ENCODE measurements at places on chromosomes 11 and 22. TPM values are rescaled to one million over a fixed set of nuclear protein-coding genes. Genes with fewer than 3 reads are reported as not detected.
A peak's percentile ranks its signal among the peaks of the same experiment; 100 is the strongest.

DNA sequence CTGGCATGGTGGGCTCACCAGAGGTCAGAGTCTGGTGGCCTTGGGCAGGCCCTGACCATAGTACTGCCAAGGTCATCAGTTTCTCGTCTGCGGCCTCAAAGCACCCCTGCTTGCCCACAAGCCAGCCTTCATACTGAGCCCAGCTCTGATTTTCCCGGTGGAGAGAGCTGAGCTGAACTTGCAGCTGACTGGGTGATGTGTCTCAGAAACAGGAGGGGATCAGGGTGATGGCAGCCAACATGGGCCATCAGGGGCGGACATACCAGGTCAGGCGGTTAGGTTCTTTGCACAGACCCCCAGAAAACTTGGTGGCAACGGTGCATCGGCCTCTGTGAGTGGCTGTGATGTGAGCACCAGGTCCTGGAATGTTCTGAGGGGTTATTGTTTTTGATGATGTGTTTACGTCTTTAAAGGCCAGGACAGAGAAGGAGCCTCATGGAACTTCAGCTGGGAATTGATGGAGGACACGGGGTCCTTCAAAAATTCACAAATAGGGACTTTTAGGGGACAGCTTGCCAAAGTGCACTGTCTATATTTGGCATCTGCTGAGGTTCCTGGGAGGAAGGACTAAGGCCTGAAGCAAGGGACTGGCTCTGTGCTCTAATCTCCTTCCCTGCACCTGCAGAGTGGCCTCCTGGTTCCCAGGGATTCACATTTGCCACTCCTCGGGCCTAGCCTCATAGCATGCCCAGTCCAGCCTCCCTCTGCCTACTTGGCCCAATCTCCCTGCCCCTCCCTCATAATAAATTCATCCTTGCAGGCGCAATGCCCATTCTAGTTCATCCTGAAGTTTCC, 131.2 kb downstream of the OSBP2 start:
- no peak for DNase-seq

DNA sequence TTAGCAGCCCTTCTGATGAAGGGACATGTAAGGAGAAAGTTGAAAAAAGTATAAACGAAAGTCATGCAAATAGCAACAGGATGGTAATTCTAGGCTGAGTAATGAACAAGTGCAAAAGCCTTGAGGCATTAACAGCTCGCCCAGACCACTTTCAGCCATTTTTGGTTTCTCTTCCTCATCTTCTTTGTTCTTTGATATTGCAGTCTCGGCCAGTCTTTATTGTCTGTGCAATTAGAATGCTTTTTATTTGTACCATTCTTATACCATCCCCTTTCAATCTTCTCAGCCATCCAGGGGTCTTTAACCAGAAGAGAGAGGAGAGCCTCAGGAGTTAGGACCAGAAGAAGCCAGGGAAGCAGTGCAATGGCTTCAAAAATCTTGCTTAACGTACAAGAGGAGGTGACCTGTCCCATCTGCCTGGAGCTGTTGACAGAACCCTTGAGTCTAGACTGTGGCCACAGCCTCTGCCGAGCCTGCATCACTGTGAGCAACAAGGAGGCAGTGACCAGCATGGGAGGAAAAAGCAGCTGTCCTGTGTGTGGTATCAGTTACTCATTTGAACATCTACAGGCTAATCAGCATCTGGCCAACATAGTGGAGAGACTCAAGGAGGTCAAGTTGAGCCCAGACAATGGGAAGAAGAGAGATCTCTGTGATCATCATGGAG, 7.3 kb downstream of the TRIM34 start:
- no peak for DNase-seq

- DNase-seq: no peak
Measured at GRCh38 chr11:2202900-2203439, 31.4 kb upstream of the TH start.

DNA sequence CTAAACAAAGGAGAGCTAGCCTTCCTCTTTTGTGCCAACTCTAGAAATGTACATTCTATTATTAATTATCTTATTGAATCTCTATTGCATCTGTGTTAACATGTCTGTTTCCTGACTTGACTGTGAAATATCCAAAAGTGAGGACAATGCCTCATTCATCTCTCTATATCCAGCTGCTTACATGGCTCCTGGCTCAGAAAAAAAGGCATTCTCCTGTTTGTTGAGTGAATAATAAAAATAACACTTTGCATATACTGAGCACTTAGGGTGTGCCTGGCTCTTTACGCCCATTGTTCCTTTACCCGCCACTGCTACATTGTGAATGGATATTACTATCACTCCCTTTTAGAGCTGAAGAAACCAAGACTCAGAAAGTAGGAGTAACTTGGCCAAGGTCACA, 19.9 kb downstream of the NRXN2 start:
- DNase-seq: no peak

DNA sequence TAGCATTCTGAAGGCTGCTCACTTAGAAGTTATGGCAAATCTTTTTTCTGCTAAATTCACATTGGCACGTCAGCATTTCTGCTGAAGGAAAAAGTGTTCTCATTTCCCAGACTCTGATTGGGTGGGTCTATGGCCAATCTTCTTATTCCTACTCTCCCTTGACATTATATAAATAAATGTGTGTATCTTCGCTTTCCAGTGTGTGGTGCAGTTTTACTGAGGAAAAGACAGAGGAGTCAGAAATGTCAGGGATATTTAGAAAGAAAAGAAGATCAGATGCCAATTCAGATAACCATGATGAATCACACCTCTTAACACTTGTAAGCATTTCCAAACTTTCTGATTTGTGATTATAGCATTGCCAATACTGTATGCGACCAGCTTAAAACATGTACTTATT, 3.2 kb upstream of the BDNF start:
- no peak for DNase-seq

GRCh38 chr11:9717719-9718118, 53.8 kb downstream of the SWAP70 start:
- DNase-seq: no peak

DNA sequence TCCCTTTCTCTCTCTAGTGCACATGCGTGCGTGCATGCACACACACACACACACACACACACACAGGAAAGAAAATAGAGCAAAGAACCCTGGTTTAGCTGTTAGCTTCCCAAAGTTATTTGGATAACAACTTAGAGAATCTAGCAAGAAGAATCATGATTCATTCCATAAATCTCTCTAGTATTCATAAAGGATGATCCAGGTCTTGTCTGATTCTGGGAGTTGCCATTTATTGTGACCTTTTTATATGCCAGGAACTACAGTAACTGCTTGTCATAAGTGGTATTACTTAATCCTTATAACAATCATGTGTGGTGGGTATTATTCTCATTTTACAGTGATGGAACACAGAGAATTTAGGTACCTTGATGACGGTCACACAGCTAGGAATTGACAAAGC, 141.5 kb upstream of the MTMR2 start:
- no peak for DNase-seq

- peak; percentile 36 for DNase-seq
Measured at GRCh38 chr11:34267013-34267412, 90.8 kb downstream of the ABTB2 start.

- no peak for DNase-seq
Measured at GRCh38 chr11:35035894-35036408, 103.0 kb upstream of the CD44 start.

DNA sequence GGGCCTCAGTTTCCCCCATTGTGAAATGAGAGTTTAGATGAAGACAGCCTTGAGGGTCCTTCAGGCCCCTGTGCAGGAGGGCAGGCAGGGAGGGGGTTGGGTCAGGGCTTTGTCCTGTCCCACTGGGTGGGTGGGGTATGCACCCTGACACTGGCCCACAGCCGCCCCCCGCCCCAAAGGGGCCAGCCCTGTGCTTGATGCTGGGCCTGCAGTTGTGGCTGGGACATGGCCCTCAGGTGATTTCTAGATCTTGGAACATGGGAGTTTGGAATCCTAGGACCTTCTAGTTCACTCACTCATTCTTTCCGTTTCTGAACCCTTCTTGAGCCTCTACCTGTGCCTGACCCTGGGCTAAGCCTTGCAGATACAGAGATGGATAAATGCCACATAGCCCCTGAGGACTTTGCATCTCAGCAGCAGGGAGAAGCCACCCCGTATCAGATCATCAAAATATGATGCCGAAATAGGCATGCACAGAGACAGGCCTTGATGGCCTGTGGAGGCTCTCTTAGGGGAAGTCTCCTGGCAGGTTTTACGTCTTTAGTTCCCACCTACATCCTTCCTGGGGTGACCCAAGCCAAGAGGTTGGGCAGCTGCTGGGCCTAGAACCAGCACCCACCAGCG, 76.0 kb downstream of the FBLN1 start:
- no peak for DNase-seq

DNA sequence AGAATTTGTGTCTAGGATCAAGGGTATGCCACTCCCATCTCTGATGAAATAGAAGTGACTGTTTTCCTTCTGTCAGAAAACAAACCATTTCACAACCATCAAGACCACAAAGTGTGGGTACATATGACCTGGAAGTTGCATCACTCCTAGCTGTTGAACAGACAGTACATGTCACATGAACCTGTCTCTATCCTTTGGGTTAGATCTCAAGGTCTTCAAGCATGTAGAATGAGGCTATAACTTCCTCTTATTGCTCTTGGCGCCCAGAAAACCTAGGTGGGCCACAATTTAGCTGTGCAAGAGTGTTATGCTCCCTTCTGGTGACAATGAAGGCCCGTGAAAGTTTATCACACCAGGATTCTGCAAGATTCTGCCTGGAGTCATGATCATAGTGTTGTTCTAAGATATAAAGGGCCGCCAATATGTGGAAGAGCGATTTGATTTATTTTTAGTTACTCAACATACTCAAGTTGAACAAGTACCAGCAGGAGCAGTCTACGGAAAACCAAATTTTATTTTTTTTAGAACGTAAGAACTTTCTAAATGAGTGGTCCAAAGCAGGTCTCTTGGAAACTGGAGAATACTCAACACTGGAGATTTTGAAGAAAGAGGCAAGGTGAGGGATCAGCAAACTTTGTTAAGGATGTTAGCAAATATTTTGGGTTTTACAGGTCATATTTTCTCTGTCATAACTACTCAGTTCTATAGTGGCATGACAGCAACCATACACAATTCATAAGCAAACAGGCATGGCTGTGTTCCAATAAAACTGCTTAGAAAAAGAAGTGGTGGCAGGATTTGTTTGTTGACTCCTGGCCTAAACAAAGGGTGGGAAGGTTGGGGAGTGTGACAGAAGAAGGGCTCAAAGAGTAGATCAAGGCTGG, 101.8 kb downstream of the USP35 start:
- no peak for DNase-seq

GRCh38 chr11:6663794-6664469, 8.3 kb upstream of the DCHS1 start:
- DNase-seq: peak; percentile 50

Gene OR10D3
- polyA plus RNA-seq: not detected

Gene KRTAP5-11
- polyA plus RNA-seq: not detected

Gene UPK3A
- polyA plus RNA-seq: 0.18 TPM

Gene C11orf86
- polyA plus RNA-seq: not detected

Gene INPPL1
- 145 TPM for polyA plus RNA-seq
